ENCODE measurements at places on chromosomes 3 and 15. TPM values are rescaled to one million over a fixed set of nuclear protein-coding genes. Genes with fewer than 3 reads are reported as not detected.

DNA sequence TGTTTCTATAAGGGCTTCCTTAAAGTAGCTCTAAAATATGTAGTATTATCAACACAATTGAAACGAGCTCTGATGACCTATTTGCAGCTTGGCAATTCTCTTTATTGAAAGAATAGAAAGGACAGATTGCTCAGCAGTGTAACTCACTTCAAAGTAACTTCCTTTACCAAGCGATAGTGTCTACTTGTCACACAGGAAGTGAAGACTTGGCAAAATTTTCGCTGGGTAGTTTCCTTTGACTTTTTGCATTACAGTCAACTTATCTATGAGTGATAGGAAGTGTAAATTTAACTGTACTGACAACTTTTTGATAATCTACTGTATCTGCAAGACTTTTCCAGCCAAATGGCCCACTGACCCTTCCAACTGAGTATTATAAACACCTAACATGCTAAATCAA is 22.8 kb downstream of the SLC9A9 start:
- no peak overlapping the region for H3K27ac ChIP-seq
- H3K4me3 ChIP-seq: no peak overlapping the region
- H3K27me3 ChIP-seq: no peaks in the 10 kb centered on the region
- H3K36me3 ChIP-seq: no peaks in the 10 kb centered on the region

DNA sequence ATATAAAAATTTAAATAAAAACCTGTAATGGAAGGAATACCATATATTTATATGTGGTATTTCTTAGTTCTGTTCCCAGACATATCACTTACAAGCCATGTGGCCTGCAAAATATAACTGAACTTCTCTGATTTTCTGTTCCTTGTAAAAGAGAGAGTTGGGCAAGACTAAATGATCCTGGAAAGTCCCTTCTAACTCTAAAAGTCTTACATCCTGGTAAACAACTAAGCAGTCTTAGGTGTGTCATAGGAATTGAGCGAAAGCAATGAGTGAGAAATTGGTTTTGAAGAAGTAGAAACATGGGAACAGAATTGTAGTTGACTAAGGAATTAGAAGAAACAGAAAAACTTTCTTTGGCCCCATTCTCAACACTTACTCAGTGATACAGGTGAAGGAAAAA is 25.3 kb upstream of the IL20RB start:
- no peaks in the 10 kb centered on the region for H3K4me1 ChIP-seq
- no peaks in the 10 kb centered on the region for H3K27me3 ChIP-seq
- no peak overlapping the region for H3K4me3 ChIP-seq
- no peak overlapping the region for H3K27ac ChIP-seq
- DNase-seq: no peak

DNA sequence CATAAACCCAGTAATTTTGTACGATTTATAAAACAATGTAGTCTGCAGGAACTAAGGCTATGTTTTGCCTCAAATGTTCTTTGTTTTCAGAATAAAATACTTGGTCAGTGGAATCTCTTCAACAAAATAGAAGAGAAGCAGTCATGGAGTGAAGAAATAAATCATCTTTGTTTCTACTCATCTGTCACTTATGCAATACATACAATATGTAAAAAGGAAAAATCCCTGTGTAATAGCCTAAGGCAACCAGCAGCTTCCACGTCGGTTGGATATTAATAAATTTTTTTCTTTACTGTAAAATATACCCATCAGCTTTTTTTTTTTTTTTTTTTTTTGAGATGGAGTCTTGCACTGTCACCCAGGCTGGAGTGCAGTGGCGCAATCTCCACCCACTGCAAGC is 5.2 kb upstream of the WDR5B start:
- H3K27ac ChIP-seq: no peak overlapping the region
- DNase-seq: no peak
- peaks cover 9% of the 10 kb centered on the region for H3K4me1 ChIP-seq
- no peaks in the 10 kb centered on the region for H3K27me3 ChIP-seq

DNA sequence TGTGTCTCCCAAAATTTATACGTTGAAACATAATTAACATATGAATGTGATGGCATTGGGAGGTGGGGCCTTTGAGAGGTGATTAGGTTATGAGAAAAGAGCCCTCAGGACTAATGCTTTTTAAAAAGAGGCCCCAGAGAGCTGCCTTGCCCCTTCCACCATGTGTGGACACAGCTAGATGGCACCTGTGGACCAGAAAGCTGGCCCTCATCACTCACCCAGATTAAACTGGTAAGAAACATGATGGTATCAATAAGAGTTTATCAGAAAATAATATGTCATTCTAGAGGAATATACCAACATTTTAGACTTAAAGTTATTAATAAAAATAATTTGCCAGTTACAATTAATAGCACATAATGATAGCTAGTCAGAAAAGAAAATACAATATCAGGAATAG is 25.2 kb upstream of the FAN1 start:
- no peak overlapping the region for H3K27ac ChIP-seq
- H3K27me3 ChIP-seq: no peaks in the 10 kb centered on the region
- H3K36me3 ChIP-seq: no peaks in the 10 kb centered on the region
- H3K4me3 ChIP-seq: no peak overlapping the region

GRCh38 chr15:95988574-95988887 is 342.0 kb upstream of the NR2F2 start:
- H3K27ac ChIP-seq: no peak overlapping the region
- no peaks in the 10 kb centered on the region for H3K4me1 ChIP-seq
- H3K27me3 ChIP-seq: no peaks in the 10 kb centered on the region
- H3K4me3 ChIP-seq: no peak overlapping the region
- DNase-seq: no peak

C3orf49 gene
- not detected for total RNA-seq

ADAMTS17 gene
- 2.2 TPM for total RNA-seq

DNA sequence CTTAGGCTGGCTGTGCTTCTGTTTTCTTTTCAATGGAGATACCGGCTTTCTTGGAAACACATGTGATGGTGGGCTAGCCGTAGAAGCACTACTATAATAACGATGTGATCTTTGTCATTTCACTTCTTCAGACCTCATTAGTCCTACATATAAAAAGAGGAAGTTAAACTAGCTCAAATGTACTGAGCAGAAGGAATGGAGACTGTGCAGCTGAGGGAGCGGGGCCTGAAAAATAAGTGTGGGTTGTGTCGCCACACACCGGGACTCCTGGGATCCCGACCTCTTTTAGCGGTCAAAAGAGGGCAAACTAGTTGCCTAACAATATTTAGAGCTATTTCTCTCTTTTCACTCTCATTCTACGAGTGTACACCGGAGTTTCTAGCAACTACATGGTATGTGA is 1.0 kb upstream of the RNF7 start:
- no peak overlapping the region for H3K27ac ChIP-seq
- H3K27me3 ChIP-seq: no peaks in the 10 kb centered on the region
- DNase-seq: no peak
- H3K36me3 ChIP-seq: no peaks in the 10 kb centered on the region
- H3K4me3 ChIP-seq: no peak overlapping the region

- H3K27me3 ChIP-seq: no peaks in the 10 kb centered on the region
- H3K27ac ChIP-seq: no peak overlapping the region
- H3K4me1 ChIP-seq: no peaks in the 10 kb centered on the region
Measured at GRCh38 chr3:142210608-142211007, 14.8 kb downstream of the GK5 start.

- no peak for DNase-seq
- no peak overlapping the region for H3K4me3 ChIP-seq
- no peaks in the 10 kb centered on the region for H3K27me3 ChIP-seq
Measured at GRCh38 chr3:152392272-152392880, 123.6 kb downstream of the MBNL1 start.

- H3K36me3 ChIP-seq: no peaks in the 10 kb centered on the region
- no peaks in the 10 kb centered on the region for H3K4me1 ChIP-seq
- H3K27ac ChIP-seq: no peak overlapping the region
- no peak for DNase-seq
- no peaks in the 10 kb centered on the region for H3K27me3 ChIP-seq
- H3K4me3 ChIP-seq: no peak overlapping the region
Measured at GRCh38 chr3:142912402-142913172, 23.7 kb upstream of the PCOLCE2 start.

CPNE9 gene
- total RNA-seq: 0.16 TPM

DNA sequence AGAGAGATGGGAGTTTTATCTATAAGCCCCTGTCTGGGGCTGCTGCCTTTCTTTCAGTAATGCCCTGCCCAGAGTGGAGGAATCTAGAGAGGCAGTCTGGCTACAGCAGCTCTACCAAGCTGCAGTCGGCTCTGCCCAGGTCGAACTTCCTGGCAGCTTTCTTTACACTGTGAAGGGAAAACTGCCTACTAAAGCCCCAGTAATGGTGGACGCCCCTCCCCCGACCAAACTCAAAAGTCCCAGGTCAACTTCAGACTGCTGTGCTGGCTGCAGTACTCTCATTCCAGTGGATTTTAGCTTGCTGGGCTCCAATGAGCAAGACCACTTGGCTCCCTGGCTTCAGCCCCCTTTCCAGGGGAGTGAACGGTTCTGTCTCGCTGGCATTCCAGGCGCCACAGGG is 65.9 kb upstream of the RARB start:
- no peaks in the 10 kb centered on the region for H3K36me3 ChIP-seq
- H3K4me3 ChIP-seq: no peak overlapping the region
- DNase-seq: no peak

DNA sequence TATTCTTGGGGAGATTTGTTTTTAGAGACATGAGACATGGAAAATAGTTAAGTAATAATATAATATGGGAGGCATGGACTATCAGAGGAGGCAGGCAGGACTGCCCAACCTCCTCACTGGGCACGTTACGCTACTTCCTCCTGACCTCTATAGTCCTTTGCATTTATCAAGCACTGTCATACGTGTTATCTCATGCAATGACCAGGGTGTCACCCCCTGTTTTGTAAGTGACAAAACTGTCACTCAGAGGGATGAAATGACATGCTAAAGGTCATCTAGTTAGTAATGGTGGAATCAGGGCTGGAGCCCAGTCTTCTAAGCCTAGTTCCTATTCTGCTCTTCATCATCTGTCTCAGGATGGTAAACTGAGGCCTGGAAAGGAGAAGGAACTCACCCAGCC is 66.7 kb downstream of the ST6GAL1 start:
- H3K36me3 ChIP-seq: no peaks in the 10 kb centered on the region
- no peak for DNase-seq
- H3K27me3 ChIP-seq: no peaks in the 10 kb centered on the region

ERICH6 gene
- 0.19 TPM for total RNA-seq

SLC24A5 gene
- total RNA-seq: not detected

DNA sequence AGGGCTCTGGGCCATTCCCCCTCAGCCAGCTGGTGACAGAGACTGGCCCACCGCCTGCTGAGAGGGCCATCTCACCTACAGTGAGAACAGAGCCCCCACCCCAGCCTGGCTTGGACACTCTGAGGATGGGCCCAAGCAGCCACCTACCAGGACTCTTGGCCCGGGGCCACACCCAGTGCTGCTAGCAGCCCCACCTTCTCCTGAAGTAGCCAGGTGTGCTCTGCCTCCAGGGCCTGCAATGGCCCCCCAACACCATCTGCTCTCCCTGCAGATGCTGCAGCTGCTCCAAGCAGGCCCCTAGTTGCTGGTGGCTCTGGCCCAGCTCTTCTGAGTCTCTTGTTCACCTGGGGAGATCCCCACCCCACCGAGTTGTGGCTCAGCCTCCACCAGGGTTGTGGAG is 6.8 kb upstream of the CLK3 start:
- H3K27me3 ChIP-seq: no peaks in the 10 kb centered on the region
- H3K27ac ChIP-seq: no peak overlapping the region
- no peaks in the 10 kb centered on the region for H3K4me1 ChIP-seq
- DNase-seq: no peak
- H3K36me3 ChIP-seq: no peaks in the 10 kb centered on the region

GATA2 gene
- total RNA-seq: 31.4 TPM

DNA sequence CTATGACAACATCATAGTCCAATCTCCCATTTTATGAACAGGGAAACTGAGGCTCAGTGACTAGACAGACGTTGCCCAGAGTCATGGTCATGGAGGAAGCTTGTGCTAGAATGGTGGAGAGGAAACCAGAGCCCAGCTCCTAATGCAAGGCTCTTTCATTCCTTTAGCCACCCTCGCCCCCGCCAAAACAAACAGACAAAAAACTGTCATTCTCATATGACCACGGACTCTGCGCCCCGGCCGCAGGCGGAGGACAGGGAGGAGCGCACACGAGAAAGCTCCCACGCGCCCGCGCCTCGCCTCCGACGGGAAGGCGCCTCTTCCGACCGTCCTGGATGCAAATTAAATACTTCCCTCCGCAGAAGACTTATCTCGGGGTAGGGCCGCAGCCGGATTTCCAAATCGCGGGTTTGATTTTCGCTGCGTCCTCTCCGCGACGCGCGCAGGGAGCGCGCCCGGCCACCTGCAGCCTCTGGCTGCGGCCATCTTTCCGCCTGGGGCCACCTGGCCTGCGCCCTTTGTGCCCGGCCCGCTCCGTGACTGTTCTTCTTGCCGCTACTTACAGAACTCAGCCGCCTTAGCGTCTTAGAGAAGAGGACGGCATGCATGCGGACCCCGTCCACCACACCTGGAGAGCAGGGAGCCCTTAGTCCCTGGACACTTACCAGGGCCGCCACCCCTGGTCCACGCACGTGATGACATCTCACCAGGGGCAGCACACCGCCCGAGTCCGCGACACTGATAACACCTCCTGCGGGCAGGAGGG is 670 bp upstream of the ATP13A3 start:
- peak overlapping the region; percentile 65 for H3K27ac ChIP-seq
- H3K4me3 ChIP-seq: peak overlapping the region; percentile 94
- peaks cover 5% of the 10 kb centered on the region for H3K4me1 ChIP-seq
- H3K27me3 ChIP-seq: no peaks in the 10 kb centered on the region

- H3K4me1 ChIP-seq: no peaks in the 10 kb centered on the region
- H3K36me3 ChIP-seq: no peaks in the 10 kb centered on the region
- no peak for DNase-seq
Measured at GRCh38 chr3:165868088-165868487, 30.9 kb upstream of the BCHE start.

PARP15 gene
- total RNA-seq: 4.9 TPM

DNA sequence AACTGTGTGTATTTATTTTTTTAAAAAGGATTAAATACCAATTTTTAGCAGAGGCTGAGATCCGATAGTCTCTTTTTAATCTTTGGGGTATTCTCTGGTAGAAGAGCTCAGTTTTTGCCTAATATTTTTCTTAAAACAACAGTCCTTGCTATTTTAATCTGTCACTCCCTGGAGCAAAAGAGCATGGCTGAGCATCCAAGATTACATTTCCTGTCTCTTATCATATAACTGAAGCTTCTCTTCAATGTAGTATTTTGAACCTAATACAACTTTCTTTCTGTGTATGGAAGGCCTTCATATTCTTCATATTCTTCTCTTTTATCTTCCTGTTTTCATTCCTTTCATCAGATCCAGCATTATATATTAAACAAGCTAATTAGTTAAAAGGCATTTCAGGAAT is 293.7 kb downstream of the NSUN3 start:
- no peaks in the 10 kb centered on the region for H3K27me3 ChIP-seq
- H3K27ac ChIP-seq: no peak overlapping the region
- no peaks in the 10 kb centered on the region for H3K36me3 ChIP-seq
- H3K4me1 ChIP-seq: no peaks in the 10 kb centered on the region
- no peak for DNase-seq

- no peak for DNase-seq
- H3K27ac ChIP-seq: no peak overlapping the region
- peaks cover 3% of the 10 kb centered on the region for H3K4me1 ChIP-seq
Measured at GRCh38 chr15:68500363-68501258, 68.6 kb upstream of the ITGA11 start.

GRCh38 chr15:40549894-40550293 is 14.9 kb downstream of the CCDC32 start:
- peaks cover 4% of the 10 kb centered on the region for H3K36me3 ChIP-seq
- H3K27me3 ChIP-seq: no peaks in the 10 kb centered on the region
- no peak overlapping the region for H3K27ac ChIP-seq
- no peaks in the 10 kb centered on the region for H3K4me1 ChIP-seq
- DNase-seq: no peak

SLC12A1 gene
- 201 TPM for total RNA-seq

GRCh38 chr15:78625606-78626280 is 4.9 kb upstream of the CHRNA3 start:
- DNase-seq: no peak
- no peaks in the 10 kb centered on the region for H3K4me1 ChIP-seq
- no peaks in the 10 kb centered on the region for H3K36me3 ChIP-seq
- no peak overlapping the region for H3K27ac ChIP-seq

ITIH1 gene
- total RNA-seq: 0.22 TPM

COL6A5 gene
- 0.41 TPM for total RNA-seq

PRR20G gene
- total RNA-seq: not detected

All from kidney (tissue), 22 donors.